RWPE2 (cell line): ENCODE measurements at places on chromosomes 4 and X.

- DNase-seq = no peak
- no peak overlapping the region for H3K27ac ChIP-seq
- no peaks in the 10 kb centered on the region for H3K27me3 ChIP-seq
- no peaks in the 10 kb centered on the region for H3K36me3 ChIP-seq
- no peak overlapping the region for H3K4me3 ChIP-seq
Measured at GRCh38 chrX:11458170-11458569, 165.0 kb downstream of the AMELX start.

GRCh38 chrX:51484616-51485015 is 11.8 kb downstream of the NUDT11 start:
- H3K27me3 ChIP-seq = no peaks in the 10 kb centered on the region
- no peaks in the 10 kb centered on the region for H3K36me3 ChIP-seq
- peaks cover 3% of the 10 kb centered on the region for H3K4me1 ChIP-seq
- H3K27ac ChIP-seq = no peak overlapping the region

DNA sequence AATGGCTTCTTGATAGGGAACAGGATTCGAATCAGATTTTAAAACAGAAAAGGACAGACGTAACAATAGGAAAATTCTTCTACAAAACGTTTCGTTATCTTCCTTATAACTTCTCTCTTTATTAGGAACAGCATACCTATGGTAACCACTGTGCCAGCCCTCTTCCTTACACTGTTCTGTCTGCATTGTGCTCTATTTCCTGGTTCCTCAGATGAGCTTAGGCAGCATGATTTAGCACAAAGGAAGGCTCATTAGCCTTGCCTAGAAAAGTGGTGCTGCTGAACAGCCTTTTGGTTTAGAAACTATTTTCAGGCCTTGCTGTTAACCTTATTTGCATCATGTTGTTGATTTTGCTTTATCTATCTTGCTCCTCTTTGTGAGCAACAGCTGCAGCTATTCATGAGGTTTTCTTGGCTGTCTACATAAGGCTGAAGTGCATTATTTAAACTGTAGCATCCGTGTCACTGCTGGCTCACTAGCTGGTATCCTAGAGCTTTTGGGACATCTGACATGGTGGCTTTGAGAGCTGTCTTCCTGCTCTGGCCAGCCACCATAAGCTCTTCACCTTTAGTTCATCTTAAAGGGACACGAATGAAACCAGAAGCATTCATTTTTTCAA is 69.9 kb upstream of the NRK start:
- H3K27ac ChIP-seq = no peak overlapping the region
- no peaks in the 10 kb centered on the region for H3K4me1 ChIP-seq
- no peaks in the 10 kb centered on the region for H3K27me3 ChIP-seq
- DNase-seq = no peak

DNA sequence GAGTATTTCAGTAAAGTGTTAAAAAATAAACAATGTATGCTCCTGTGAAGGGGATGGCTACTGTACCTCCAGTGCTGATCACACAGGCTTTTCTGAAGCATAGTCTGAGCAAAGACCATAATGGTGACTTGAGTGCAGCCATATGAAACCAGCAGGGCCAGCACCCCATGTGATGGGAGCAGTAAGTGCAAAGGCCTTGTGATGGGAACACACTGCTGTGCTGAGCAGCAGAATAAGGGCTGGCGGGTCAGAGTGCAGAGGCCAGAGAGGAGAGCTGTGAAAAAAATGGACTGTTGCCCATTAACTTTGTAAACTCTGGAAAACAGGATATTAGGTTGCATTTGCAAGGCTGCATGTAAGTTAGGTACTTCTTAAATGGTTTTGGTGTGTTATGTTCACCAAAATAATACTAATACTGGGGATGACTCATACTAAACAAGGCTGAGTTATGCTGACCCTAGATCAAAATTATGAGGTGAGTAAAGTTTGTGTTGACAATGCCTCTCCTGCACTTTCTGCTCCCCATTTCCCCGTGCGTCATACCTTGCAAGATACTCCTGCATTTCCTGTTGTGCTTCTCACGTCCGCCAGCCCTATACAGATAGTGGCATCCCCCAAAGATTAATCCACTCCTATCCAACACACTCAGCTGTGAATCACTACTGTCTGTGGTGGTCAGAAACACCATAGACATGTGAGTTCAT is 67.0 kb upstream of the FAM9A start:
- peaks cover 8% of the 10 kb centered on the region for H3K4me1 ChIP-seq
- no peaks in the 10 kb centered on the region for H3K27me3 ChIP-seq
- H3K4me3 ChIP-seq = no peak overlapping the region
- no peaks in the 10 kb centered on the region for H3K36me3 ChIP-seq
- H3K27ac ChIP-seq = peak overlapping the region; percentile 90
- DNase-seq = peak; percentile 79

DNA sequence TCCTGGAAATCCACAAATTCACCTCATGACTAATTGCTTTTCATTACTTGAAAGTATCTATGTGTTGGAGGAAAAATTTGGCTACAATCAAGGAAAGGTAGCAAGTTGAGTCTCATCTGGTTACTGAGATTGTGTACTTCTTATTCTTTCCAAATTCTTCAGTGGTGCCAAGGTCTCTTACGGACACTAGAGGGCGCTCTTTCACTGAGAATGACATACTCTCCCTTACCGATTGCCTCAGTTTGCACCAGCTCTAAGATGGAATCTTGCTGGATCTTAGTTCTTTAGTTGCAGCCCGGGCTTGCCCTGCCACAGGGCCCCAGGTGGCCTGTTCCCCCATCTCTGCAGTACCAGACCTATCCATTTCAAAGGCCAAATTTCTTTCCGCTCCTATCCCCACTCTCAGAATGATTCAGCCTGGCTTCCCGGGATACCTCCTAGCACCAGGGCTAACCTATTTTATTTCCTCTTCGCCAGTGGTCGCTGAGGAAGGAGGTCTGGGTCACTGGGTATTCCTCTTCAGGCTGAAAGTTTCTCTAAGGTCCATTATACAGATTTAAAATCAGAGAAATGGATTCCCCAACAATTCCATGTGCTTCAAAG is 24.6 kb upstream of the GPR50 start:
- H3K4me1 ChIP-seq = no peaks in the 10 kb centered on the region
- H3K4me3 ChIP-seq = no peak overlapping the region
- DNase-seq = no peak
- no peaks in the 10 kb centered on the region for H3K27me3 ChIP-seq

GRCh38 chr4:184459413-184459812 is 14.9 kb downstream of the IRF2 start:
- H3K4me3 ChIP-seq = no peak overlapping the region
- no peaks in the 10 kb centered on the region for H3K4me1 ChIP-seq
- H3K27me3 ChIP-seq = no peaks in the 10 kb centered on the region
- peaks cover 11% of the 10 kb centered on the region; the same call in 1 of the 2 replicates for H3K36me3 ChIP-seq

DNA sequence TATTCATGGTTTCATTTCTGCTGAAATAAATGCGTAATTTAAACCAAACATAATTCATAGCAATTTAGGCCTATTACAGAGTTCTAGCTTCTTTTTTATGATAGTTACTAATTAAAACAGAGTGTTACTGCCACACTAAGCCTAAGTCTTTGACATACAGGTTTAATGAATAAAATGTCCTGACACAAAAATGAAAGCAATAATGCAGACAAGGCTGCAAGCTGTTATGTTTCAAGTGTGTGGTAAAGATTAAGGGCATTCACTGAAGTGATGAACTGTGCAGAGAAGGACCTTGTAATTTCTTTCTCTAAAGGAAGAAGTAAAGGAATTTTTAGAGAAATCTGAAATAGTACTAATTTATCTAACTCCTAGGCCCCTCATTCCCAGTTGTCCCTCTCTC is 2.9 kb downstream of the NDNF start:
- H3K36me3 ChIP-seq = no peaks in the 10 kb centered on the region
- peaks cover 76% of the 10 kb centered on the region for H3K27me3 ChIP-seq
- H3K4me1 ChIP-seq = no peaks in the 10 kb centered on the region
- DNase-seq = no peak
- H3K4me3 ChIP-seq = no peak overlapping the region
- no peak overlapping the region for H3K27ac ChIP-seq

GRCh38 chr4:81227968-81228367 is 12.9 kb upstream of the PRKG2 start:
- H3K4me1 ChIP-seq = no peaks in the 10 kb centered on the region
- H3K36me3 ChIP-seq = no peaks in the 10 kb centered on the region

DNA sequence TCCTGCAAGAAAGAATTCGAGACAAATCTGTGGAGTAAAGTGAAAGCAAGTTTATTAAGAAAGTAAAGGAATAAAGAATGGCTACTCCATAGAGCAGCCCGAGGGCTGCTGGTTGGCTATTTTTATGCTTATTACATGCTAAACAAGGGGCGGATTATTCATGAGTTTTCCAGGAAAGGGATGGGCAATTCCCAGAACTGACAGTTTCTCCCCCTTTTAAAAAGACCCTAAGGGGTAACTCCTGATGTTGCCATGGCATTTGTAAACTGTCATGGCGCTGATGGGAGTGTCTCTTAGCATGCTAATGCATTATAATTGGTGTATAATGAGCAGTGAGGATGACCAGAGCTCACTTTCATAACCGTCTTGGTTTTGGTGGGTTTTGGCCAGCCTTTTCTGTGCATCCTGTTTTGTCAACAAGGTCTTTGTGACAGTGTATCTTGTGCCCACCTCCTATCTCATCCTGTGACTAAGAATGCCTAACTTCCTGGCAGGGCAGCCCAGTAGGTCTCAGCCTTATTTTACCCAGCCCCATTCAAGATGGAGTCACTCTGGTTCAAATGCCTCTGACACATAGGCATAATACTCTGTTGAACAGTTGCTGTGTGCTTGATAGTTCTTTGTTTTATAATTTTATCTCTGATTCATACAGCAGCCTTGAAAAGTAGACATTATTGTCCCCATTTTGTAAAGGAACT is 25.8 kb downstream of the GAB1 start:
- H3K4me3 ChIP-seq = no peak overlapping the region
- H3K4me1 ChIP-seq = peaks cover 37% of the 10 kb centered on the region
- H3K27me3 ChIP-seq = no peaks in the 10 kb centered on the region
- H3K27ac ChIP-seq = no peak overlapping the region
- no peak for DNase-seq

GRCh38 chr4:139177869-139178619 is 1.0 kb upstream of the ELF2 start:
- peak overlapping the region; percentile 82 for H3K4me3 ChIP-seq
- H3K4me1 ChIP-seq = peaks cover 6% of the 10 kb centered on the region
- H3K27ac ChIP-seq = peak overlapping the region; percentile 85
- no peaks in the 10 kb centered on the region for H3K27me3 ChIP-seq
- peak; percentile 94 for DNase-seq
- H3K36me3 ChIP-seq = no peaks in the 10 kb centered on the region
